ENCODE measurements at places on chromosomes 5 and 9. TPM values are rescaled to one million over a fixed set of nuclear protein-coding genes. Genes with fewer than 3 reads are reported as not detected.

Gene ADAMTS12
- 5.0 TPM for polyA plus RNA-seq

Gene ADCY2
- polyA plus RNA-seq: 4.0 TPM

Gene EQTN
- polyA plus RNA-seq: not detected

Gene ZNF454
- polyA plus RNA-seq: 3.2 TPM

Gene VLDLR
- polyA plus RNA-seq: 77.4 TPM

Gene PCDHGA2
- 3.0 TPM for polyA plus RNA-seq

Gene HAUS6
- polyA plus RNA-seq: 4.6 TPM

Gene SPINK13
- polyA plus RNA-seq: not detected

Gene ZNF484
- polyA plus RNA-seq: 4.5 TPM

Gene SCAI
- 4.4 TPM for polyA plus RNA-seq

Gene PCDHA9
- 0.05 TPM for polyA plus RNA-seq

Gene SPINK1
- polyA plus RNA-seq: not detected

Gene SLC26A2
- 4.4 TPM for polyA plus RNA-seq

Gene FRMPD1
- 0.27 TPM for polyA plus RNA-seq

Gene DCTN4
- 76.5 TPM for polyA plus RNA-seq

Gene PDCD1LG2
- polyA plus RNA-seq: 5.0 TPM

Gene OLFML2A
- 25.2 TPM for polyA plus RNA-seq

Gene IL3
- not detected for polyA plus RNA-seq

Gene IL13
- polyA plus RNA-seq: not detected

Gene GZMA
- 1.5 TPM for polyA plus RNA-seq

Gene MEGF10
- 1.2 TPM for polyA plus RNA-seq

Gene CD72
- 0.98 TPM for polyA plus RNA-seq

Gene CCNI2
- 0.67 TPM for polyA plus RNA-seq

Gene ALDH1B1
- 45.4 TPM for polyA plus RNA-seq

Gene BSPRY
- 0.11 TPM for polyA plus RNA-seq

Gene MYORG
- 0.77 TPM for polyA plus RNA-seq

Measured in ovary (tissue), 10 donors.